ENCODE measurements at places on chromosomes 12 and 14.

- DNase-seq: no peak
These were observed 13.7 kb downstream of the ATXN7L3B start for GRCh38 chr12:74551291-74551690.

DNA sequence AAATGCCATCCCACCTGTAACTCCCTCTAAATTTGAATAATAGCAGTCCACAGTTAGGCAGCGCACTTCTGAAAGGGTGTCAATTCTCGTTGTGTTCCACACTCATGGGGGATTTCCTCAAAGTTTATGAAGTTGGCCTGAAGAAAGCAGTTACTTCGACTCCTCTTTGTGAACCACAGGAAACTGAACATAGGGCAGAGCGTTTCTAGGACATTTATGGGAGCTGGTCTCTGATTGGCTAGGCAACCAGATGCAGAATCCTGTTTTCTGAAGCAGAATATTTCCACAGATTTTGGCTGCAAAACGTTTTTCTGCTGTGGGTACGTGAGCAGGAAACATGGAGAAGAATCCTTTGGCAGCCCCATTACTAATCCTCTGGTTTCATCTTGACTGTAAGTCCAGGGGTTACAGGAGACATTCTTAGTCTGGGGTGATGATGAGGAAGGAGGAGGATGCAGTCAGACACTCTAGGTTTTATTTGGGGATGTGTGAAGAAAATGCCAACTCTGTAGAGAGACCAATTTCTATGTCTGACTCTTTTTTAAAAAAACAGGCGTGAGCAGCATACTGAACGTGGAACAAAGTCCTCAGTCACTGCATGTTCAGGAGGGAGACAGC is 431.5 kb upstream of the OR4E1 start:
- DNase-seq: no peak

DNA sequence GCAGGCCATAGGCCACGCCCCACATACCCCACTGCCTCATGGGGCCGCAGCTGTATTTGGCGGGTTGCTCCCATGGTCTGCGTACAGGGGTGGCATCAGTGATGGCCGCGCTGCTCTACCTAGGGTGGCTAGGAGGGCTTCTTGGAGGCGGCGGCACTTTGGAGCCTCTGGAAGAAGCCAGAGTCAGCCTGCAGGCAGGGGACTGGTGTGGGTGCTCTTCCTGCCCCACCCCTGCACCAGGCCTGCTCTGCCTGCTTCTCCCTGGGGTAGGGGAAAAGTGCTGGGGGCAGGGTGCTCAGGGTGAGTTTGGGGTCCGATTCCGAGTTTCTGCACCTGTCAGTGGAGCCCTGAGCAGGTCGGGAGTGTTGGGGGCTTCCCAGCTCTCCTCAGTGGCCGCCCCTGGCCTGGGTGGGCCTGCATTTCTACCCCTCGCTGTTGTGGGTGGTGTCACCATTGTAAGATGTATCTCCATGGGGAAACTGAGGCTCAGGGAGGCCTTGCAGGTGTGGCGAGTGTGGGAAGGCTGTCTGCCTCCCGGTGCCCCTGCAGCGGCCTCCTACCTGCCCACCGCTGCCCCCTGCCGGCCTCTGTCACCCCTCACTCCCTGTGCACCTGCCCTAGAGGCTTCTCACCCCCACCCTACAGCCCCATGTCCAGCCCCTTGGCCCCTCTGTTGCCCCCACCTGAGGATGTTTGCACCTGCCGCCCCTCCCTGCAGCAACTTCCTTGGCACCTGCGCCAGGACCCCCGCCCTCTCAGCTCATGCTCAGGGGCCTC is 5.5 kb downstream of the CEP170B start:
- no peak for DNase-seq

- DNase-seq: no peak
These were observed 216.8 kb downstream of the ZFP36L1 start for GRCh38 chr14:68576031-68576430.

DNA sequence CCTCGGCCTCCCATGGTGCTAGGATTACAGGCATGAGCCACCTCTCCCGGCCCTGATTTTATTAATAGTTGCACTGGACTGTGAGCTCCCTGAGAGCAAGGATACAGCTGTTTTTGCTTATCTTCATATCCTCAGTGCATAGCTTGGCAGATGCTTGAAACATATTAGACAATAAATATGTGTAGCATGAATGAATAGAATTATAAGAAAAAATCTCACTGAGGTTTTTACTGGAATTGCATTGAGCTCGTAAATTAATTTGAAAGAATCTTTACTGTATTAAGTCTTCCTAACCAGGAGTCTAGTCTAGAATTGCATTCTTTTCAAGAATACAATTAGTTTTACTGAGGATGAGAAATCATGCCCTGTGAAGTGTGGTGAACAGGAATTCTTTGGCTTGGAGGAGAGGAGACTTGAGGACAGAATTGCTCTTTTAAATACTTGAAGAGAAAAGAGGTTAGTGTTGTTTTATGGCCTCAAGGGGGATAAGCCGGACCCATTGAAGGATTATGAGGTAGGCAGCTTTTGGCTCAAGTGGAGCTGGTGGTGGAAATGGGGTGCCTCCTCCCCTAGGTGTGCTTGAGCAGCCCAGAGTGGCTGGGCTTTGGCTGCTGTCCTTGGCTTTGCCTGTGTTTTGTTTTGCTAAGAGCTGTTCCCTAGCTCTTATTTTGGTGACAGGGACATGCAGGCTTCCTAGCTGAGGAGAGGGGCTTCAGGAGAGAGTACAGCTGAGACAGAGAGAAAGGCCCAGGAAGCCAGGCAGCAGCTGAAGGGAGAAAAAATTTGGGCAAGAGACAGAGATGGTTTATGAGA is 34.0 kb downstream of the PLEKHD1 start:
- DNase-seq: no peak

DNA sequence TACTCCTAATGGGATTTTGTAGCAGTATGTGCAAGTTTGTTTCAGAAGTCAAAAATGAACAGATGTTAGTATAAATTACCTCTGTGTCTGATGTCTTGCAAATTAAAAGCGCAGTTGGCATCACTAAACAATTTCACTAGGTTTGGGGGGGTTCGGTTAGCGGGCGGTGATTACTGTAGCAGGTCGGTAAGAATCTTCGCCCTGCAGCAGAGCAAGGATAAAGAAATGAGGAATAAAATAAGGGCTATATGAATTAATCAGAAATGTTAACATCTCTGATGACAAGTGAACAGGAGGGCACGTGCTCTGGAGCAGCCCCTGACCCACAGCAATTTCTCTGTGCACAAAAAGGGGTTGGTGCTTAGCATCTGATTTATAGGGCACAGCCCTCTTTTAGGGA is 43.6 kb upstream of the VSX2 start:
- no peak for DNase-seq

DNA sequence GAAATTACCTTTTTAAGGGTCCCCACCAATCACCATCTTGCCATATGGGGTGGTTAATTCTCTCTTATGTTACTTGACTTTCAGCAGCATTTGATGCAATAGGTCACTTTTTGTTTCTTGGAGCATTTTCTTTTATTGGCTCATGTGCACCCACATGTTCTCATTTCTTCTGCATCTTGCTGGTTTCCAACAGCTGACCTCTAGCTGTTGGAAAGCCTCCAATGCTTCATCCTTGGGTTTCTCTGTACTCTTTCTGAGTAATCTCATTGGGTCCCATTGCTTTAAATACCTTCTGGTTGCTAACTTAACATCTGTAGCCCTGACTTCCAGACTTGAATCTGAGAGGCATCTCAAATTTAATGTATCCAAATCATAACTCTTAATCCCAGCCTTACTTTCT is 116.8 kb downstream of the CRADD start:
- DNase-seq: no peak

- DNase-seq: no peak
These were observed 3.1 kb upstream of the WDR89 start for GRCh38 chr14:63644741-63645140.

- no peak for DNase-seq
These were observed 9.7 kb downstream of the SLC6A12 start for GRCh38 chr12:204261-204678.

DNA sequence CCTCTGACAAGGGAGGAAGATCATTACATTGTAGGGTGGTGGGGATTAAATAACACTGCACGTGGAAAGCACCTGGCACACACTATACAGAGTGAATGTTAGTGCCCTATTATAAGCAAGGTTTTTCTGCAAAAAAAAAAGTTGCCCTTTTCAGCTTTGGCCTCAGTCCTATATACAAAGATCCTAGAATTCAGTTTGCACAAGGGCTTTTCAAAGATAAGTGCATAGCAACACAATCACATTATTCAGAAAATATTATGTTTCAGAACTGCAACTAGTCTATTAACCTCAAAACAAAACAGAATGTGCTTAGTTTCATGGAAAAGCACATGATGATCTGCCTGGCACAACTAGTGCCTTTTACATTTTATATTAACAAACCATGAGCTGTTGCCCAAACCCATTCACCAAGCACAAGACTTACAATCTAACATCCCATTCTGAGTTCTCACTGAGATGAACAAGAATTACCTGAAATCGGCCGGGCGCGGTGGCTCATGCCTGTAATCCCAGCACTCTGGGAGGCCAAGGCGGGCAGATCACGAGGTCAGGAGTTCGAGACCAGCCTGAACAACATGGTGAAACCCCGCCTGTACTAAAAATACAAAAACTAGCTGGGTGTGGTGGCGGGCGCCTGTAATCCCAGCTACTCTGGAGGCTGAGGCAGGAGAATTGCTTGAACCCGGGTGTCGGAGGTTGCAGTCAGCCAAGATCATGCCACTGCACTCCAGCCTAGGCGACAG is 1.8 kb downstream of the TM7SF3 start:
- no peak for DNase-seq

GRCh38 chr14:72629534-72629933 is 264.4 kb downstream of the DPF3 start:
- peak; percentile 32 for DNase-seq

DNA sequence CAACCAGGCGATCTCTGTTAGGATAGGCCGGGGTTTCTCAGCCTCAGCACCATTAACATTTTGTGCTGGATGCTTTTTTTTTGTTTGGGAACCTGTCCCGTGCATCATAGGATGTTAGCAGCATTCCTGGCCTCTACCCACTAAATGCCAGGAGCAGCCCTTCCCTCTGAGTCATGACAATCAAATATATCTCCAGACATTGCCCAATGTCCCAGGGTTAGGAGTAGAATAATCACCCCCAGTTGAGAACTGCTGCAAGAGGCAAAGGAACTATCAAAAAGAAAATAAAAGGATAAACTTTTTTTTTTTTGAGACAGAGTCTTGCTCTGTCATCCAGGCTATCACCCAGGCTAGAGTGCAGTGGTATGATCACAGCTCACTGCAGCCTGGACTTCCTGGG is 76.0 kb downstream of the ACACB start:
- no peak for DNase-seq

DNA sequence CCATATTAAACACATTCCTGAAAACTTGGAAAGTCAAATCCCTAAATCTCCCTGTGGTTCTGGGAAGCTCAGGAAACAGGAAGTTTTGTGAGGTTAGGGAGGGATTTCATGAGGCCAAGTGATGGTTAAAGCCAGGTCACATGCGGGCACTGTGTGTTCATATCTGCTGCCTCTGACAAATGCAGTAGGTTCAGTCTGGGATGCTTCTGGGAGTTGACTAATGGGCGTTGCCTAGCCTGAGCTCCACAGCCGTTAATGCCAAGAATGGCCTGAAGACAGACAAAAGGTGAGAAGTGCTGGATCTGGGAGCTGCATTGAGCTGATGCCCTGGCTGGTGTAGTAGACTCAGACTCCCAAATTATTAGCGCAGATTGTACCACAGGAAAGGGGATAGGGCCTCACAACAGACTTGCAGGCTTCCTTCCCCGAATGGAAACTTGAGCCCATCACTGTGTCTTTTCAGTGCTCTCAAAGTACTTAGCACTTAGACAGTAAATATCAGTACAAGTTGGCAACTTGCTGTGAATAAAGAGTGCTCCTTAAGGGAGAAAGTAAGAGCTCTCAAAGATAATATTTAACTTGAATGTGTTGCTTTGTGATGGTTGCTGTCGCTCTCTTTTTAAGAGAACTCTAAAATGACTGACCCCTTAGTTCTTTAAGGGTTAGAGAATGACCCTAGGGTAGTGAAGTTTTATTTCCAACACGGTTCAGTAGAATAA is 17.3 kb downstream of the GSG1 start:
- no peak for DNase-seq

- DNase-seq: no peak
These were observed 35.3 kb downstream of the PRKD1 start for GRCh38 chr14:29892327-29892726.

DNA sequence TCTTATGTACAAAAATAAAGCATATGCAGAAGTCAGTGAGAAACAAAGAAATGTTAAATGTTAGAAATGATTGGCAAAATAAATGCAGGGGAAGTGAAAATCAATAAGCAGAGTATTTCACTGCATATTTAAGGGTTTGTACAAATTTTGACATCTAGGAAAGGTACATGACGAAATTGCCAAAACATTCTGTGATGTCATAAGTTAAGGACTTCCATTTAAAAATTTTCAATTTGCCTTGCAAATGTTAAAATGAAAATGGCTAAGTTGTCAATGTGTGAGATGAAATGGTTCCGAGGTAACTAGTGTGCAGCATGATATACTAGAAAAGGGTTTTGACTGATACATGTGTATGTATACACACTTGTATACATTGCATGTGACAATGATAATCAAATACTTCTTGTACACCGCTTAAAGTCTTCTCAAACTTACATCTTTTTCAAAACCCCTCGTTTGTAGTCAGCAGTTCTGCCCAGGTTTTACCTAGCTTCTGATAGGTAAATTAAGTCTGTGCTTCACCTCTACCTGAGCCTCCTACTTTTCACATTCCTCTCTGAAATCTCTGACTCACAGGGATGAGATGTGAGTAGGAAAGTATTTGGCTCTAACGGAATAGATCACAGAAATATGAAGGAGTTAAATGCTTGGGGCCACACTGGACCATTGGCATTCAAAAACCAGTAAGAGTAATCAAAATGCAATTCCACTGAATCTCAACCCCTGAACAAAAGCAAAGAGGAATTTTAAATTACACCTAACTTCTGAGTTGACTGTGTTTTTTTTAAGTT is 442.4 kb upstream of the FOXG1 start:
- no peak for DNase-seq

GRCh38 chr14:53951627-53952303 is 4.9 kb downstream of the BMP4 start:
- peak; percentile 81 for DNase-seq
